ENCODE measurements at places on chromosomes 2 and 18.

- no peak for DNase-seq
Observed at GRCh38 chr18:40685219-40685618, 1269.8 kb upstream of the PIK3C3 start.

- no peak for DNase-seq
Observed at GRCh38 chr2:150778828-150779227, 291.4 kb upstream of the RND3 start.

DNA sequence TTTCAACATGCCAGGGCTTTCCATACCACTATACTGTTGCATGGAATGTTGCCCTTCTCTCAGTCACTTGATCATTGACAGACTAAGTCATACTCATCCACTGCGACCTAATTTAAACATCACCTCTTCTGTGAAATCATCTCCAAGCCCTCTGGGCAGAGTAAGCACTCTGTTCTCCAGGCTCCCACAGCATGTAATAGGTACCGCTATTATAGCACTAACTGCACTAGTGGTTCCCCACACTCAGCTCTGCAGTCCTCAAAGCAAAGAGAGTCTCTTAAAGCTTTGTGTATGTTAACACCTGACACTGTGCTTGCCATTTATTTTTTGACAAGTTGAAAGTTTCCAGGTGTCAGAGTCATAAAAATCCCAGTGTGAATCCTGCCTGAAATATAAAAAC lies 947.2 kb downstream of the ERBB4 start:
- DNase-seq: no peak

GRCh38 chr2:216082117-216082711 lies 495 bp downstream of the TMEM169 start:
- no peak for DNase-seq

GRCh38 chr2:152166633-152167032 lies 8.9 kb downstream of the STAM2 start:
- no peak for DNase-seq

- no peak for DNase-seq
Observed at GRCh38 chr2:6081955-6082624, 389.9 kb downstream of the SOX11 start.

DNA sequence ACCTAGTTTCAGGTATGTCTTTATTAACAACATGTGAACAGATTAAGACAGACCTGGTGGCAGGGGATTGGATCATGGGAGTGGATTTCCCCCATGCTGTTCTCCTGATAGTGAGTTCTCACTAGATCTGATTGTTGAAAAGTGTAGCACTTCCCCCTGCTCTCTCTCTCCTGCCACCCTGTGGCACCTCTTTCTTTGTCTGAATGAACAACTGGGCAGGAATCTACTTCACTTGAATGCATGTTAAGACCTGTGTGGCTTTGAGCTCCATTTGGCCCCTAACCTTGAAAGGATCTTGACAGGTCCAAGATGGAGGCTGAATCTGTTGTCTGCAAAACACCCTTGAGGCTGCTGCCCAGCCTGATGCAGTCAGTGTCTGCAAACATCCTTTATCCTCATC lies 194.4 kb downstream of the RNF144A start:
- DNase-seq: peak; percentile 13

DNA sequence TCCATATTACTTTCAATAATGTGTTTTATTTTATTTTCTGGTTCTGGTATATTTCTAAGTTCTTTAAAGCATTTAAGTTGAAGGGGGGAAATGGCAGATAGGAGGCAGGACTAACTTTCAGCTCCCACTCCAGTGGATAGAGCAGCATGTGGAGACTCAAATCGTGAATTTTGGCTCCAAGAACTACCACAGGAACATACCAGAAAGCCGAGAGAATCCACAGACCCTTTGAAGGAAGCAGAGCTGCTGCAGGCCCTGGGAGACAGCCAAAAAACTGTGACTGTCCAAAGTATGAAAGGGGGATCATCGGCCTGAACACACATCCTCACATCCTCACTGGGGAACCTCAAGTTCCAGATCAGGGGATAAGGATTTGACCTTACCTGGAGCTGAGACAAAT lies 207.6 kb upstream of the VWC2L start:
- DNase-seq: no peak

DNA sequence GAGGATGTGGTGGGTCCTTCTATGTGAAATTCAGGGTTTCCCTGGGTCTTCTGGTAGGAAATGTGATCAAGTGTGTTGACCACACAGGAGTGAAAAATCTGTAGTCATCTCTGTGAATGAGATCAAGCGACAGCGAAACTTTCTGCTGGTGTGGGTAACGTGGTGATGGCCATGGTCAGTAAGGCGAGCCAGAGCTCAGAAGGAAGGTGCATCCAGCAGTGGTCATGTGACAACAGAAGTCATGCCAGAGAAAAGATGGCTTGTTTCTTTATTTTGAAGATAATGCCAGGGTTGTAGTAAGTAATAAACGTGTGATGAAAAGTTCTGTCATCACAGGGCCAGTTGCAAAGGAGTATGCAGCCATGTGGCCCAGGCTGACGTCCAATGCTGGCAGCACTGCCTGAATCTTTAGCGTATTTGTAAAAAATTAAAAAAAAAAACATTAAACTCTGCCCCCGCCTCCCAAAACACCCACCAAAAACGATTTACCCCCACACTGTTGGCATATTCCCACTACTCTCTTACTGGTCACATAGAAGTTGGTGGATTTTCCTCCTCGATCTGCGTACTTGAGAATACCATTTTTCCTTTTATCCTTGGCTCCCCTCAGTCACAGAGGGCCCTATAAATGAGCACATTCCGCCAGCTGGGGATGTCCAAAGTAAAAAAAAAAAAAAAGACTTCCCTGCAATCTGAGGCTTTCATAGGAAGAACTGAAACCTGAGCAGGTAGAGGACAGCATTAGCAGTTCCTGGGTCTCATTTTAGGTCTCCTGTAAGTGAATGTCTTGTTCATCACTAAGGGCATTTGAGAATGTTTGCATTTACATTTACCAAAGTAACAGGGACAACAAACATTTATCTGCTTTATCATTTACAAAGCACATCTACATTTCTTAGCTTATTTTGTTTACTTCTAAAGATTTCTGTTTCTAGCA lies 70.6 kb downstream of the SLC4A3 start:
- DNase-seq: no peak

DNA sequence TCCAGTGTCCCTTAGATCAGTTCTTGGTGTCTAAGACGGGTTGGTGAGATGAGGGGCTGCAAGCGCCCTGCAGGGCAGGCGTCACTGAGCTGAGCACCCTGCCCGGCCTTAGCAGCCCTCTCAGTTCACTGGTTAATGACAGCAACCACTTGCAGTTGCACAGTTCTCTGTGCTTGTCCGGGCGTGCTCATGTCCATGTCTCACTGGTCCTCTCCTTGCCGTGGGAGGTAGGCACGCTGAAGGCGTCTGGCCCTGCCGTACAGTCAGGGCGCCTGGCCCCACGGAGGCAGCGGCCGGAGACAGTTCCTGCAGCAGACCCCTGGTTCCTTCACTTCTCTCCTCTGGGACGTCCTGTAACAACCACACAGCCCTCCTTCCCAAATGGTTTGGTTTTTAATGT lies 75.3 kb downstream of the ARHGEF4 start:
- no peak for DNase-seq

DNA sequence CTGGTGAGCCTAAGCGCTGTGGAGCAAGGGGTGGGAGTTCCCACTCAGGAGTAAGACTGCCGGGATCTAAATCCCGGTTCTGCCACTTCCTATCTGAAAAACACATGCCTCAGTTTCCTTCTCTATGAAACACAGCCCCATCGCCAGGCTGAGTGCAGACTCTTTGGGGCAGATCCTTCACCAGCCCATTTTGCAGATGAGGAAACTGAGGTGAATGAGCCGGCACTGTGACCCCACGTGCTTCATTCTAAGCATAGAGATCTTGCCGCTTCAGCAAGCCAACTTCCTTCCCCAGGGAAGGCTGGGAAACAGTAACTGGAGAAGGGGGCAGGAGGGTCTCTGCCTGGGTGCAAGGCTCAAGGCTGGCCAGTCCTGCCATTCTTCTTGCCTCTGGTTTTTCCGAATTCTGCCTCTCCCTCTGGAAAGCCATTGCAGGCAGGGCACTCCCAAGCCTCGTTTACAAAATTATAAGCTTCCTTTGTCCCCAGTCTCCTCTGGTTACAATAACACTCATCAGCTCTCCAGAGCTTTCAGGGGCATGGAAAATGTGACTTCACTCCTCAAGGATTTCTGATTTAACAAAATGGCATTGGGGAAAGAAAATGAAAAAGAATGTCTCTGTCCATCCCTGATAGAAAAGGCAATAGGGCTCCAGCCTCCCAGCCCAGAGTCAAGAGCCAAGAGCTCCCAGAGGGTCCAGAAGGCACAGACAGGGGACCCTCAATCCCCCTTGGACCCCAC lies 249.2 kb downstream of the TNS1 start:
- DNase-seq: no peak

- no peak for DNase-seq
Observed at GRCh38 chr2:80429251-80429650, 124.7 kb upstream of the LRRTM1 start.

DNA sequence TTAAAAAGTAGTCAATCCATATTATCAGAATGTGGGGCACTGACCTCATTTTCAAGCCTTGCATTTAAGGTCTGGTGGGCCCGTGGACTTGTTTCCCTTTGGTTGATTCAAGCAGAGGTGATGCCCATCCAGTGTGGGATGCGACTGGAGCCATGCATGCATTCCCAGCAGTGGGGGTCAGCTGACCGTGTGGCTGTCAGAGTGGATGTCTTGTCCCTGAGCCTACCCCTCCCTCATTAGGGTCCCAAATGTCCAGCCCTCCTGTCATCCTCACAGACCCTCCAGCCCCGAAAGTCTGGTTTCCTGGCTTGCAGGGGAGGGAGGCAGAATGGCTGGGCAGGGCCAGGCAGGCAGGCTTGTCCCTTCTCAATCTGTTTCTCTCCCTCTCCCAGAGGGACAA lies 67.3 kb upstream of the SH3RF3 start:
- no peak for DNase-seq

DNA sequence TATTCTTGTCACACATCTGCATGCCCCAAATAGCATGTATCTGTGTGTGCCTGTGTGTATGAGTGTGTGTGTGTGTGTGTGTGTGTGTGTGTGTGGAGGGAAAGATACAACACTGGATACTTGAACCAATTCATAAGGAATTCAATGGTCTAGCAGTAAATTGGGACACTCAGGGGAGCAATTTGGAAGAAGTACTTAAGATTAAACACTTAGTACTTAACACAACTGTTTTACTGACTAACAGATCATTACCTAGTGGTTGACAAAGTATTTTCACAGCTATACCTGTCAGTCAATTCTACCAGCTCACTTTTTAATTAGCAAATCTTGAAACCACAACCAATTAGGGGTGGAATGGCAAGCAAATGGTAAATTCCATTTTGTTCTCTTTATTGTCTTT lies 1024.1 kb downstream of the TMEM182 start:
- no peak for DNase-seq

GRCh38 chr18:33951031-33951430 lies 273.7 kb downstream of the NOL4 start:
- no peak for DNase-seq

DNA sequence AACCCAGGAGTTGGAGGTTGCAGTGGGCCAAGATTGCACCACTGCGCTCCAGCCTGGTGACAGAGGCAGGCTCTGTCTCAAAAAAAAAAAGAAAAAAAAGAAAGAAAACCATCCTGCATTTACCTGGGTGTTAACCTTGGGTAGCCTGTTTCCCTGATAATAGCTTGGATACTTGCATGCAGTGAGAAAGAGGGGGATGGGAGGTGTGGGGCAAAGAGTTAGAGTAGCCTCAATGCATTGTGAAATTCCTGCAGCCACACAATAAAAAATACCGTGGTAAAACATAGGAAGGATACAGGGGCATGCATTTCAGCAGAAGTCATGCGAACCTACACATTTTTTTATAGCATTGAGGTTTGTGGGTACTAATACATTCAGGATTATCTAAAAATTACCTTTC lies 76.6 kb upstream of the ZNF516 start:
- no peak for DNase-seq

DNA sequence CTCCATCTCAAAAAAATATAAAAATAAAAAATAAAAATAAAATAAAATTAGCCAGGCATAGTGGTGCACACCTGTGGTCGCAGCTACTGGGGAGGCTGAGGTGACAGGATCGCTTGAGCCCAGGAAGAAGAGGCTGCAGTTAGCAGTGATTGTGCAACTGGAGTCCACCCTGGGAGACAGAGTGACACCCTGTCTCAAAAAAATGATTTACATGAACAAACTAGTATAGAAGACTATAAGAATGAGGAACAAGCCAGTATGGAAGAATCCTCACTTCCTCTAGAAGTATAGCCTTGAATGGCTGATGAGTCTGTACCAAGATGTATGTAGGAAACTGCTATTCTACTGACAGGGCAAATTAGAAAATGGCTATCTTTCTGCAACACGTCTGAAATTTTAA lies 10.9 kb downstream of the YES1 start:
- DNase-seq: peak; percentile 64

DNA sequence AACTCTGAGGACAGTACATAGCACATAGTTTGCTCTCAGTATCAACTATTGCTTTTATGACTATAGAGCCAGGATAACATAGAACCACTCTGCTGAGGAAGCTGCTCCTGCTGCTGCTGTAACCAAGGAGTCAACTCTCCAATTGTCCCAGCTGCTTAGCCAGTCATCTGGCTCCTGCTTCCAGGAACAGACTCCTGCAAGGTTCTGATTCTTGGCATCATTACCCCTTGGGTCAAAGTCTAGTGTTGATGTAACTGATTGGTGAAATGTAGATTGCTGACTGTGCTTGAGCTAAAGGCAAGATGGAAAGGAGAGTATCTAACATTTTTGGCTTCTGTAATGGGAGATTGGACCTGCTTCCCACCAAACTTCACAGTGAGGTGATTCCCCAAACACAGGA lies 261.9 kb upstream of the FSHR start:
- no peak for DNase-seq

DNA sequence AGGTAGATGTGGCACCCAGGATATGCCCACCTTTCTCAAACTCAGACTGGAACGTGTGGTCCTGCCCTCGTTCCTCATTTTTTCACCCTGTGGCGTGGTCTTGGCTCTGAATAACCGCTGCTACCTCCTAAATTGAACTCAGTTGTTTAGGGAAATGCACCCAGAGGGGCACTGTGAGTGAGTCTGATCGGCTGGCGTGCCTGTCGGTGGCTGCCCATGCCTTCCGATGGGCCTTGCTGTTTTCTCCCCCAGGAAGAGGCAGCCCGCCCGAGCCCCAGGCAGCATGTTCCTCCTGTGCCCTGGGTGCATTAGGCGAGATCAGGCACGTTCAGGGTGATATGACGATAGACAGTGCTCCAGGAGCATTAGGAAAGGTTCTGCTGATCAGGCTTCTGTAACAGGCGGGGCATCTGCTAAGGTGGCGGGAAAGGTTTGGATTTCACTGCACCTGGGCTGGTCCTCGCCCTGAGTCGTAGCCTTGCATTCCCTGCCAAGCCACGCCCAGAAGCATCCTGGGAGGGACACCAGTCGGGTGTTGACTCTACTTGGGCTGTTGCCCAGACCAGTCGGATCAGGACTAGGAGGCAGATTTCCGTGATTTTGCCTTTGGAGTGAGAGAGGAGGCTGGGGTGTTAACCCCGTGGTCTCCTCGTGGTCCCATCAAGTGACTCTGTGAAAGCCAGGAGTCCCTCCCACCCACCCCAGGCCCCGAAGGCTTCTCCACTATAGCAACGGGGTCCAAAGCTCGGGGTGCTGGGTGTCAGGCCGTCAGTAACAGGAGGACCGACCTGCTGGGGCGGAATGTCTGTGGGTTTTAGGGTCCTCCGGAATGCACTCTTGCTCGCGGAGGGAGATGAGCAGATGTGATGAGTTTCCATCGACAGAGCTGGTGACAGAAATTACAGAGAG lies 75.1 kb downstream of the SH3BP4 start:
- DNase-seq: no peak

GRCh38 chr2:97868986-97869721 lies 126.6 kb downstream of the TMEM131 start:
- DNase-seq: peak; percentile 15

GRCh38 chr18:23380817-23381216 lies 72.3 kb upstream of the RIOK3 start:
- DNase-seq: no peak

GRCh38 chr2:26164231-26164630 lies 8.7 kb upstream of the GAREM2 start:
- DNase-seq: no peak
